AG04449 (cell line): ENCODE measurements at places on chromosomes 2 and 18.

GRCh38 chr18:21084511-21085078, 27.0 kb downstream of the ROCK1 start:
- no peak for DNase-seq

DNA sequence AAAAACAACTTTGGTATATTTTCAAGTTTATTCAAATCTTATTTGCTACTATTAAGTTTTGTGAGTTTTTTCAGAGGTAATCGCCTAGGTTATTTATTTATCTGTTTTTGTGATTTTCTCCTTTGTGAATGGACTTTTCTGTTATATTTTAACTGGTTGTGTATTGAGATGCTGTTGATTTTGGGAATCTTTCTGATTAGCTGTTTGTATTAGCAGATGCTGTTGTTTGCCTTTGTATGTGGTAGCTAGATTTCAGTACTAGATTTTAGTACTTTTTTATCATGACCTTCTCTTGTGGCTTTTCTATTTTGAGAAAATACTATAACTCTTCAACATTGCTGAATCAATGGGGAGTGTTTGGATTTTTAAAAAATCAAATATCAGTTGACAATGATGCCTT, 42.4 kb downstream of the TSHZ1 start:
- DNase-seq, result no peak

- peak; percentile 81 for DNase-seq
These were observed 81.1 kb upstream of the SLC39A10 start for GRCh38 chr2:195575879-195576401.

DNA sequence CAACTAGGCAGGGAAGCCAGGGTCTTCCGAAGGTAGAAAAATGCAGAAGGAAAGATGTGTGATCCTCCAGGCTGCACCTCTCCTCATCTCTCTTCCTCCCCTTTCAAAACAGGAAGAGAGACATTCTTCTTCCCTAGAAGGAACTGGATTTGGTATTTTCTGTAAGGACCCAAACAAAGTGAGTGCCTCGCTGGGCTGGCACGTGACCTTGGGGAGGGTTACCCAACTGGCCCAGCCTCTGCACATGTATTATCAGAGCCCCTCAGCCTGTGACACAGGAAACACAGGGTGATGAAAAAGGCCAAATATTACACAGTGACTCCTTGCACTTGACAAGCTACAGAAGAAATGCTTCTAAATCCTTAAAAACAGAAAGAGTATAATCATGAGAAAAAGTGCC, 2.3 kb downstream of the HJURP start:
- DNase-seq, result no peak

DNA sequence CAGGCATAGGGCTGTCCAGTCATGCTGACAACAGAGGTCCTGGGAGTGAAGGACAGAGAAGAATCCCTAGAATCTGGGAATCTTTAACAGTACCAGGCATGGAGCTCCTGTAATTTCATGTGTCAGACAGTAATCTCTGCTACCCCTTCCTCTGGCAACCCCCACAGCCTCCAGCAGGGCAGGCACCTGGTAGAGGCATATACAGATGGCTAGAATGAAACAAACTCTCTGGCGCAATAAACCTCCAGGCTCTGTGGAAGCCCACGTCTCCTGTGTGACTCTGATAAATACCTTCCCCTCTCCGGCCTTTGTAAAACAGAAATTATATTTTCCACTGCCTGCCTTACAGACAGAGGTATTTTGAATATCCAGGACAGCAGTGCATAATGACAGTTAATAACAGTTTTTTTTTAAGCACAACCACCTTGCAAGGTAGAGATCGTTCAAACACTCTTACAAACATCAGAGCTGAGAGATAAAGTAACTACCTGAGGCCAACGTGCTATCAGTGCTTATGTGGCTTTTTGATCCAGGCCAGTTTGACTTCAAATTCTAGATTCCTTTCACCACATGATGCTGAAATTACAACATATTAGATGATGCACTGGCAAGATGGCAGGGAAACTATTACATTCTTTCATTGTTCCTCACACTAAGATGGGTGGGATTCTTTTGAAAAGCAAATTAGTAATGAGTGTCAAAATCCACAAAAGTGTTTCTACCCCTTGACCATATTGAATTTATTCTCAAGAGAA, 47.7 kb upstream of the TMEM247 start:
- no peak for DNase-seq

DNA sequence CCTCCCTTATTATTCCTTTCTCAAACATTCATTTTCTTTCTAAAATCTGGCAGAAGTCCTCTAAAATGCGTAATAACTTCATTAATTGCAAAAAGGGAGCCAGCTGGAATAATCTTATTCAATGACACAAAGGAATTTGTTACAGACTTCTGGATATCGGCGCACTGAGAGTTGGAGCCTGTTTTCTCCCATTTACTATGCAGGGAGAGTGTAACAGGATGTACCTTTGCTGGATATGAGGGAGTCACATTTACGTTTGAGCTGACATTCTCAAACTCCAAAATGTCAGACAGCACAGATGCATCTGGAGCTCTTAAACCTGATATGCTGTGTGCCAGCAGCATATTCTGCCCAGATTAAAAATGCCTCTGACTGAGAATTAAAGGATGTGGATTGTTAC, 275.3 kb downstream of the TMX3 start:
- DNase-seq, result no peak

GRCh38 chr2:172607379-172607928, 51.6 kb downstream of the PDK1 start:
- DNase-seq, result no peak
